Hepatocyte (in vitro differentiated cells): ENCODE measurements at places on chromosomes 3 and 15. TPM values are rescaled to one million over a fixed set of nuclear protein-coding genes. Genes with fewer than 3 reads are reported as not detected.

Gene NUP210
- total RNA-seq = 8.3 and 8.4 TPM in 2 replicates

Gene PPARG
- 37.9 and 39.6 TPM in 2 replicates for total RNA-seq

Gene BOC
- total RNA-seq = 17.9 and 20.4 TPM in 2 replicates

Gene DPH6
- total RNA-seq = 11.3 and 21.7 TPM in 2 replicates

Gene CEP19
- 3.2 and 3.8 TPM in 2 replicates for total RNA-seq

Gene CLDN1
- total RNA-seq = 106 and 123 TPM in 2 replicates

Gene PCOLCE2
- total RNA-seq = 10.8 and 11.2 TPM in 2 replicates

Gene TBC1D5
- 64.2 and 68.3 TPM in 2 replicates for total RNA-seq

Gene ZKSCAN7
- 9.6 and 9.9 TPM in 2 replicates for total RNA-seq

Gene TGM4
- total RNA-seq = 0.43 TPM in 1 of 2 replicates, not detected in the other

Gene SSUH2
- 17.6 and 19.7 TPM in 2 replicates for total RNA-seq

Gene JMJD7
- 14.1 and 14.4 TPM in 2 replicates for total RNA-seq

Gene ITGA11
- total RNA-seq = 4.7 and 9.7 TPM in 2 replicates
